ENCODE measurements at places on chromosomes 3 and 15.

DNA sequence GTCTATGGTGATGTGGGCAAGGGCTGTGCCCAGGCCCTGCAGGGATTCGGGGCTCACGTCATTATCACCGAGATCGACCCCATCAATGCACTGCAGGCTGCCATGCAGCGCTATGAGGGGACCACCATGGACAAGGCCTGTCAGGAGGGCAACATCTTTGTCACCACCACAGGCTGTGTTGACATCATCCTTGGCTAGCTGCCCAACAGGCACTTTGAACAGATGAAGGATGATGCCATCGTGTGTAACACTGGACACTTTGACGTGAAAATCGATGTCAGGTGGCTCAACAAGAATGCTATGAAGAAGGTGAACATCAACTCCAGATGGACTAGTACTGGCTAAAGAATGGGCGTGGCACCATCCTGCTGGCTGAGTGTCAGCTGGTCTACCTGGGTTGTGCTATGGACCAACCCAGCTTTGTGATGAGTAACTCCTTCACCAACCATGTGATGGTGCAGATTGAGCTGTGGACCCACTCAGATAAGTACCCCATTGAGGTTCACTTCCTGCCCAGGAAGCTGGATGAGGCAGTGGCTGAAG lies 6.1 kb upstream of the USP8 start:
- DNase-seq: no peak

GRCh38 chr15:69860321-69860720 lies 237.4 kb downstream of the TLE3 start:
- DNase-seq: no peak

- DNase-seq: no peak
Measured at GRCh38 chr3:60573494-60573893, 677.8 kb downstream of the FHIT start.

- DNase-seq: no peak
Measured at GRCh38 chr3:146078031-146078430, 83.0 kb downstream of the PLOD2 start.

GRCh38 chr3:167394003-167394402 lies 13.9 kb upstream of the ZBBX start:
- no peak for DNase-seq

DNA sequence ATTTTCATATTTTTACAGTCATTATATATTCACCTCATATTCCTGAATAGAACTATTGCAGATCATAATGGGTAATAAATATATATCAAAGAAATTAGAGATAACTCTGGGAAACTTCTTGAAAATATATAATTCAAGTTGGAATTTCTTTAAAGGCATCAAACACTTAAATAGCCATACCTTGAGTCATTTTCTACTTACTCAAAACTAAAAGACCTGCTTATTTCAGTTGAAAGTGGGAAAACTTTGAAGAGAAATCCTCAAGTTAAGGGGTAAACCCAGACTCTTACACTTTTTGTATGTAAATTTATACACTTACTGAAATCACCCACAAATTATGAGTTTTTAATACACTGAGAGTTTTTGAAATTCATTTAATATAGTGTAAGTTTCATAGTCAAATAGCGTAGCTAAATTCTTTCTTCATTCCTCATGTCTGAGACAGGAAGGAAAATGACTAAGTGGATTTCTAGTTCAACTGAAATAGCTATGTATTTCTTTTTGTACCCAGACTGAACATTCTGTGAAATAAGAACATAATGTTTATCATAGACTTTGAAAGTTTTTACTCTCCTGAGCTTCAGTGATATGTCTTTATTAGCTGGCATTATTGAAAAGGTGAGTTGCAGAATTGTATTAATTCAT lies 4.6 kb upstream of the ALCAM start:
- no peak for DNase-seq

GRCh38 chr15:66820481-66821176 lies 118.6 kb downstream of the SMAD6 start:
- DNase-seq: no peak

GRCh38 chr15:88631464-88632028 lies 7.3 kb upstream of the ISG20 start:
- no peak for DNase-seq

- no peak for DNase-seq
Measured at GRCh38 chr15:74158855-74159650, 14.5 kb upstream of the ISLR start.

- no peak for DNase-seq
Measured at GRCh38 chr3:192409201-192409837, 318.0 kb downstream of the FGF12 start.

All from T-helper 22 cell (primary cell).